ENCODE measurements at places on chromosomes 1 and 21.
A peak's percentile ranks its signal among the peaks of the same experiment; 100 is the strongest.

GRCh38 chr1:6208723-6209660 lies 3.1 kb downstream of the RNF207 start:
- no peak for DNase-seq

- no peak for DNase-seq
Measured at GRCh38 chr21:32574946-32575925, 10.1 kb downstream of the TCP10L start.

GRCh38 chr1:44909901-44910544 lies 67.0 kb upstream of the PTCH2 start:
- no peak for DNase-seq

- no peak for DNase-seq
Measured at GRCh38 chr1:232662910-232663309, 33.0 kb upstream of the SIPA1L2 start.

- no peak for DNase-seq
Measured at GRCh38 chr1:248897412-248898337, 8.4 kb upstream of the PGBD2 start.

- DNase-seq: peak; percentile 3
Measured at GRCh38 chr1:247487057-247487456, 29.2 kb upstream of the OR2B11 start.

DNA sequence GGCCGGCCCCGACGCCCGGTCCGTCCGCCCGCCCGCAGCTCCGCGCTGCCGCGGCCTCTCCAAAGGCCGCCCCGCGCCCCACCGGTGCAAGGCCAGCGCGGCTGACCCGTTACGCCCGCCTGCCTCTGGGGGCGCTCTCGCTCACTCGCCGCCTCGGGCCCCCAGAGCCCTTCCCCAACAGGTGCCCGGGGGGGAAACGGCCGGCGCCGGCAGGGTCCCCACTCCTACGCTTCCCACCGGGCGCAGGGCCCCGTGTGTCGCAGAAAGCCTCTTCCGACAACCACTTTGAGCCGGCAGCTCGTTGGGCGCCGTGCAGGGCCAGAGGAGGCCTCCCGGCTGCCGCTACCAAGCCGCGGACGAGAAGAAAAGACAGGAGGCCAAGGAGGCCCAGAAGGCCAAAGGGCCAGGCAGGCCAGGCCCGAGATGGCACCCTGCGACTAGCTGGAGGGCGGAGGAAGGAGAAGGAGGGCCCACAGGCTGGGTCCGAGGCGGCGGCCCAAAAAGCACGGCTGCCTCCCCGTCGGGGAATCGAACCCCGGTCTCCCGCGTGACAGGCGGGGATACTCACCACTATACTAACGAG lies 64.9 kb upstream of the FCGR2A start:
- DNase-seq: no peak

DNA sequence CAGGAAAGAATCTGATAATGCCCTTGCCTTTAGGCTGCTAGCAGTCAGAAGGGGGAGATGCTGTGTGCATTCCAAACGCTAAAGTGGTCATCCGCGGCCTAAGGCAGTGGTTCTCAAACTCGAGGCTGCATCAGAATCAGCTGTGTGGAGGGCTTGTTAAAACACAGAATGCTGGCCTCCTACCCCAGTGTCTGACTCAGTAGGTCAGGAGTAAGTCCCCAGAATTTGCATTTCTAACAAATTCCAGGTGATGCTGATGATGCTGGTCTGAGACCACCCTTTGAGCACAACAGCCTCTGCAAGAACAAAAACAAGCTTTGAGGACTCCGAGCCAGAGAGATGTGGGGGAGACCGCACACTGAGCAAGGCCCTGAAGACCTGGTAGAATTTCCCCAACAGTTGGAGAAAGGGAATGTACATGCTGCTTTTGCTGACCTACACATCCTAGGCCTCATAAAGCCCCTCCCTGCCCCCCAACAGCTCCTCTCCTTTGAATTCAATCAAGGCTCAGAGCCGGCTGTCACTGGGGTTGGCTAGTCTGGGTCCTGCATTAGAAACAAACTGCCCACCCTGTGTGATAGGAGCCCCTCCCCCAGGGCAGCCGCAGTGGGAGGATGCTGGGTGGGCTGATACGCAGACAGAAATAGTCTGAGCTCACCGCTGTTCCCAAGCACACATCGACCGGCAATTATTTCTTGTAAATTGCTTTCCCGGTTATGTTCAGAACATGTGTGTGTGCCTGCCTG lies 27.1 kb downstream of the SHISAL2A start:
- no peak for DNase-seq

GRCh38 chr1:170017478-170017877 lies 57.0 kb downstream of the KIFAP3 start:
- no peak for DNase-seq

GRCh38 chr21:36567216-36567885 lies 87.4 kb upstream of the CLDN14 start:
- DNase-seq: no peak

- DNase-seq: no peak
Measured at GRCh38 chr1:23444104-23444533, 19.6 kb upstream of the TCEA3 start.

- DNase-seq: no peak
Measured at GRCh38 chr1:202844935-202845334, 34.2 kb downstream of the PCAT6 start.

DNA sequence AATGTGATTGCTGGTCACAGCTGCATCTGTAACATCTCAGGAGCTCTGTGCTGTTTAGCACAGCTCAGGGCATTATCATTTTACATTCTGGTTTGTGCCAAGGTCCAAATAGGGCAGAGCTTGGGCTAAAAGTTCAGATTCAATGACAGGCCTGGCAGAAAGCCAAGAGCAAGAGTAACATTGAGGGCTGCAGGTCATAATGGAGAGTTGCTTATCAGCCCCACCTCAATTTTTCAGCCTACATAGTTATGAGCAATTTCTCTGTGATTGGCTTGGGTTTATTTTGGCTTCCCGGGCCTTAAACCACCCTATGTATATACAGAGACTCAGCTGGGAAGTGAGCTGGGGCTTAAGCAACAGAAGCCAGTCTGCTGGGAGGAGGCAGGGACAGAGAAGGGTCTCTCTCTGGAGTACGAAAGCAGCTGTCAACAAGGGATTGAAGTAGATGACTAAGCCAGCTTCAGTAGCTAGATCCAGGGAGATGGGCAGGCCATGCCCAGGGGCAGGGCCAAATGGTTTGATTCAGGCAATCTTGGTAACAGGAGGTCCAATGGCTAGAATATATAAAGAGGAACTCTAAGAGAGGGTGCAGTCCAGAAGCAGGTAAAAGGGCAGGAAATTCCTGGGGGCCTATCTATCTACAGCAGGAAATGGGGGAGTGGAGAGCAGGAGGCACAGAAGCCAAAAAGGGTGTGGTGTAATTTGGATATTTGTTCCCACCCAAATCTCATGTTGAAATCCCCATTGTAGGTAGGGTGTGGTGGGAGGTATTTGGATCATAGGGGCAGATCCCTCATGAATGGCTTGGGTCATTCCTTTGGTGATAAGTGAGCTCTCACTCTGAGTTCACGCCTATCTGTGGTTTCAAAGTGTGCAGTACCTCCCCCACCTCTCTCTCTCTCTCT lies 49.0 kb downstream of the BRINP2 start:
- DNase-seq: no peak

GRCh38 chr21:39902986-39903385 lies 35.7 kb downstream of the PCP4 start:
- no peak for DNase-seq

DNA sequence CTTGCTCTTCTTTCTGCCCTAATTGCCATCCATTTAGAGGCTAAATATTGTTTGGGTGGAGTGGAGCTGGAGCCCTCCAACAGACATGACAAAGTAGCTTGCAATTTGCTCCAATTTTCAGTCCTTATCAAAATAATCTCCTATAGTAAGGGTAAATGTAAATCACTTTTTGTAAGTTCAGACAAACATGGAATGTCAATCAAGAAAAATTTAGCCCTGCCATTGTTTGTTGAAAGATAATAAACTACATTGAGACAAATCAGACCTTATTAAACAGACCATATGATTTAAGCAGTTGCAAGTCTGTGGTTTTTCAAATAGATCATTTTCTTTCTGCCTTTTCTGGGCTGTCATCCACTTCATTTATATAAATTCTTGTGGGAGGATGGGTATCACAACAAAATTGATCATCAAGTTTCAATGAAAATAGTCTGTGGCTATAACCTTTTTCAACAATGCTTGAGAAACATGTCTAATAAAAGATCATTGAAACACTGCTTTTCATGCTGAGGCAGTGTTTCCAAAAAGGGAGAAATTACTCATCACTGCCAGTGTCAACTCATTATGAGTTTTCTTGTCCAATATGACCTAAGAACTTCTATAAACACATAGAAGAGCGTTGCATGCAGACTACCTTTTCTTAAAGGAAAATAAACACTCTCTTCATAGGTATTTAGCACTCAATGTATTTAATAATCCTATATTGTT lies 1152.0 kb upstream of the B3GALT2 start:
- DNase-seq: no peak

DNA sequence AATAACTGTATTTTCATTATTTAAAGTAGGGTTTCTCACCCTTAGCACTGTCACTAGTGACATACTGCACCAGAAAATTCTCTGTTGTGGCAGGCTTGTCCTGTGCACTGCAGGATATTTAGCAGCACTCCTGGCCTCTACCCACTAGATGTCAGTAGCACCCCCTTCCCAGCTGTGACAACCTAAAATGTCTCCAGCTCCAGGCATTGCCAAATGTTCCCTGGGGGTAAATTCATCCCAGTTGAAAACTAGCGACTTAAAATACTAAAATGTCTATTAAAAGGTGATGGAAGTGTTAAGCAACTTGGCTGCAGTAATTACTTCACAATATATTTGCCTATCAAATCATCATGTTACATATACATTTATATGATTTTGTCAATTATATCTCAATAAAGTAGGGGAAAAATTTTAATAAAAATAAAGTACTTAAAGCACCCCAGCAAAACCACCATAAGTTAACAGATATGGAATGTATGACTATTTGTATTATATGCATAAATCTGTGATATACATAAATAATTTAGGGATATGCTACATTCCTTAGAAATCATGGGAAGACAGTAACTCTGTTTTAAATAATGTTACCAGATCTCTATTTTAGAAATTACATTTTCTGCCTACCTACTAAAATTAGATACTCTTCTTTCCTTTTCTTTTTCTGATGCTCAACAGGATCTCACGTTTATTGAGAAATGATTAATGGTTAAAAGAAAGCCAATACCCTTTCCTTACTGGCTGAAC lies 74.6 kb downstream of the ARID4B start:
- DNase-seq: peak; percentile 29

DNA sequence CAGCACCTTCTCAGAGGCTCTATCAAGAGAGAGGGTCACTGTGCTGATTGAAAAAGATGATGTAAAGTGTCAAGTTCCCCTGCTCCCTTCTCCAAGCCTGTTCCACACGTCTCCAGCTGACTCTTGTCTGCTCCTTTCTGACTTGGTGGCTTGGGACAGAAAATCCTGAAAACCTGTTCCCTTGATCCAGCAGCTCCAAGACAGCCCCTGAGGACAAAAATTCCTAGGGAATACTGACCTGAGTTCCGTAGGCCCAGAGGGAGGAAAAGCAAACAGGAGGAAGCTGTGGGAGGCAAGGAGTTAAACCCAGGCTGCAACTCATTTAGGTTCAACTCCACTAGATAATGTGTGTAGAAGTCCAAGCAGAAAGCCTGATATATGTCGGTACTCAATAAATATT lies 42.1 kb upstream of the ATP2B4 start:
- DNase-seq: no peak

- DNase-seq: no peak
Measured at GRCh38 chr1:23559985-23560741, 862 bp upstream of the ID3 start.

DNA sequence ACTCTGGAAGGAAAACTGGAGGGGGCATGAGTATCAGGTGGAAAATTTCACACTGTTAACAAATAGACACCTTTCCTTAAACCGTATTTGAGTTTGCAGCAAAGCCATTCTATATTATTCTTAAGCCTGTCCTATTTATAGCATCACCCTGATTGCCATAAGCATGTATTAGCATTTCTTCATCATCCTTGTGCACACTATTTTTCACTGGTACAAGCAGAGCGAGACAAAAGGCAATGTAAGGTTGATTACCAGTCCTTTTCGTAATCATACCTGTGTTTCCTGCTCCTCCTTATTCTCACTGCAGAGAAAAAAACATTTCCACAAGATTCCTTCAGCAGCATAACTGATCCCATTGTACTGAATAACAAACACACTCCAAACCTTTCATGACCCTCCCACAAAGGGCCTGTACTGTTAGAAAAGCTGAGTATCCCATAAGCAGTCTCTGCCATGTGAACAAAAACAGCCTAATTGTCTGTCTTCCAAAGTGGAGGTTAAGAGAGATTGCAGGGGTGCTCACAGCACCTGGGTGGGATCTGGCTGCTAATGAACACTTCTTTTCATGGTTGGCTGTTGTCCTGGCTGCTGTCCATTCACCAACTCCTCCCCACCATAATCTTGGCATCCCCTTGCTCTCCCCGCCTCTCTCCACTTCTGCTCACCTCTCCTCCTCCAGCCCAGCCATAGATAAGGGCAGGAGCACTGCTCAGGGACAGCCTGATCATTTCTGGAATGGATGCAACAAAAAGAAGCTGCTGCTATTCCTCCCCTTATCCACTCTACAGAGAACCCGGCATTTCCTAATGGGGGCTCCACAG lies 30.4 kb downstream of the VTCN1 start:
- DNase-seq: no peak

- no peak for DNase-seq
Measured at GRCh38 chr1:55726994-55727393, 511.8 kb upstream of the USP24 start.

- DNase-seq: no peak
Measured at GRCh38 chr1:13820055-13820454, 120.1 kb downstream of the PRDM2 start.

GRCh38 chr1:61130338-61131000 lies 48.1 kb downstream of the NFIA start:
- DNase-seq: no peak

DNA sequence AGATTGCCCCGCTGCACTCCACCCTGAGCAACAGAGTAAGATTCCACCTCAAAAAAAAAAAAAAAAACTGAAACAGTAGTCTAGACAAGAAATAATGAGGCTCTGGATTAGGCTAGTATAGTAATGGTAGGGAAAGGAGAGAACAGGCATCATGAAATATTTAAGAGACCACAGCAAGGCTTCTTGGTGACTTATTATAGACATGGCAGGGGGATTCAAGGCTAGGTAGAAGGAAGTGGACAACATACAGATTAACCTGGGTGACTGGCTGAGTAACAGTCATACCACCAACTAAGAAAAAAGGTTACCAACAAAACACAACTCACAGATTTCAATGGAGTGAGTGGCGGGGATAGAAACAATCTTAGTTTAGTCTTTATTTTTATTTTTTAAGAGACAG lies 8.3 kb downstream of the NVL start:
- DNase-seq: no peak

GRCh38 chr1:112991402-112992120 lies 35.6 kb upstream of the SLC16A1 start:
- no peak for DNase-seq

DNA sequence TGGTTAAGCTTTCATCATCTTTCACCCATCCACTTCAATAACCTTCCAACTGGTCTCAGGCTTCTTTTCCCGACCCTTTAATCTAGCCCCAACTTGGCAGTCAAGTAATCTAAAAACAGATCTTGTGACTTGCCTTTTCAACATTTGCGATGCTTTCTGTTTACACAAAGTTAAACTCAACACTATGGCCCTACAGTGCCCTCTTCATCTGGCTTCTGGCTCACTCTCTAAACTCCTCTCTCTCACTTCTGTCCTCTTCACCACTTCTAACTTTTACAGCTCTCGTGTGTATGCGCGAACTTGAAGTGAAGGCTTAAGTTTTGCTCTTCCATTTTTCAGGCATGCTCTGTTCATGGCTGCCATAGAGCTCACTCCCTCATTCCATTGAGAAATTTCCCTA lies 1122.3 kb upstream of the ADGRL2 start:
- no peak for DNase-seq

- no peak for DNase-seq
Measured at GRCh38 chr1:235971020-235971419, 93.9 kb downstream of the NID1 start.
